ENCODE measurements at places on chromosomes 5 and 9. TPM values are rescaled to one million over a fixed set of nuclear protein-coding genes. Genes with fewer than 3 reads are reported as not detected.

SPAAR gene
- total RNA-seq = 5.6 TPM

SPATA31A3 gene
- total RNA-seq = not detected

PROB1 gene
- total RNA-seq = 30.4 TPM

TMEM215 gene
- total RNA-seq = not detected

PRXL2C gene
- 15.5 TPM for total RNA-seq

DNA sequence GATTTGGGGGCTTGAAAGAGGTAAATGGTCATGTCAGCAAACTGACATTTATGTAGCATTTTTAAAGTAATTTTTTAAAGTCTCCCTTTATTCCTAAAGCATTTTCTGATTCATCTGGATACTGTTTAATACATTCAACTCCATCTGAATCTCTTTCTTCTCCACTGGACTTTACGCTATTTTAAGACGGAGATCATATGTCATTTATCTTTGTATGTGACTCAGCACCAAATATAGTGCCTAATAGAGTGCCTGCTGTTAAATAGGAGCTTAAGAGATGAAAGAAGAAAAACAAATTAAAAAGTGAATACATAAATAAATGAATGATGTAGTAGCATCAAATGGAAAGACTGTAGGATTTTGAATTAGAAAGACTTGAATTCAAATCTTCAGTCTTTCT is 548.8 kb upstream of the SMC2 start:
- no peak for DNase-seq

- no peak for DNase-seq
Observed at GRCh38 chr5:39273314-39273954, 54.1 kb upstream of the FYB1 start.

DNA sequence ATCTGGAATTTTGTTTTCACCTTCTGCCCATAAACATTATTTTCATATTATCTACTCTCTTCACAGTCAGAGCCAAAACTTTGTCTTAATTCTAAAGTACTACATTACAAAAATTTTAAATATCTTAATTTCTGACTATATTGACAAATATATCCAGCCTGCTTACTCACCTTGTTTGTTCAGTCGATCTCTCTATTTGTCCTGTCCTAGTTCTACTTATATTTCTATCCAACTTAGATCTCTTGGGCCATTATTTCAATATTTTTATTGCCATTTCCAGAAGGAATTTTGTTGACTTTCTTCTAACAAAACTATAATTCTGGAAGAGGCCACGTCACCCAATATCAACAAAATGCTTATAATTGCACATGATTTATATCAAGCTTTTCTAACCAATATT is 652.8 kb upstream of the CTNND2 start:
- no peak for DNase-seq

- DNase-seq = no peak
Observed at GRCh38 chr9:5453004-5453403, 2.7 kb downstream of the CD274 start.

- no peak for DNase-seq
Observed at GRCh38 chr5:132586063-132586462, 29.3 kb downstream of the RAD50 start.

- DNase-seq = no peak
Observed at GRCh38 chr9:77907585-77907984, 124.0 kb downstream of the GNAQ start.
